RPMI7951 (cell line): ENCODE measurements at places on chromosomes 4 and X.

- no peak for DNase-seq
These were observed 5.1 kb downstream of the GRIPAP1 start for GRCh38 chrX:48996969-48997368.

- no peak for DNase-seq
These were observed 661 bp downstream of the S100P start for GRCh38 chr4:6694177-6694901.

GRCh38 chrX:153379971-153380581, 21.1 kb downstream of the PNMA6E start:
- DNase-seq: no peak

- no peak for DNase-seq
These were observed 153.4 kb upstream of the PPP3CA start for GRCh38 chr4:101500742-101501141.

- no peak for DNase-seq
These were observed 496.9 kb downstream of the RAB28 start for GRCh38 chr4:12987284-12987683.

- no peak for DNase-seq
These were observed 46.0 kb upstream of the TMEM184C start for GRCh38 chr4:147571036-147571770.

DNA sequence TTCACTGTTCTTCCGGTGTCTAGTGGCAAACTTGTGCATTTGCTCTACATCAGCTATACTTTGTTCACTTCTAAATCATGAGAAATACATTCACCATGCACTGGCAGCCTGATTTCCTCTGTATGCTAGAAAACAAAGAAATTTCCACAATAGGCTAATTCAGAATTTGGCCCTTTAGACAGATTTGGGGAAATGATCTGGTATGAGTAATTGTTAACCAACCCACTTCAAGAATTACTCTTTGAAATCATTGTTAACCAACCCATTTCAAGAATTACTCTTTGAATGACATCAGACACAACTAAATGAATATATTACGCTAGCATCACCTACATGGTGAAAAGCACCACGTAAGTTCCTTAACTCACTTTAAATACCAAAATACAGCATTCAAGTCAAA, 14.6 kb downstream of the APBB2 start:
- DNase-seq: no peak

DNA sequence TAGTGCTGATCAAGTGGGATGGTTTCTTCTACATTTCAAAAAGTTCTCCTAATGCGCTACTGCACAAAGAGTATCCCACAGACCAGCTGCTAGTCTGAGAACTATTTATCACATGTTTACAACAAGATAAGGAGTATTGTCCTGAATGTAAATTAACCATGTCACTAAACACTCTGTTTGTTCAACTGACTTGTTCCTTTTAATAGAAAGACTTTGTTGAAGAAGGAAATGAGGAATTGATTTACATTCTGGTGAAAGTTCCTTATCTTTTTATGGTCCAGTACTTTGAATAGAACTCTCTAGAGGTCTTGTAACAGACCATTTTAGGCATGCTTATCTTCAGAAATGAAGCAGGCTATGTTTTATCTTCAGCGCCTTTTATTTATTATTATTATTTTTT, 67.3 kb upstream of the IL13RA1 start:
- no peak for DNase-seq

DNA sequence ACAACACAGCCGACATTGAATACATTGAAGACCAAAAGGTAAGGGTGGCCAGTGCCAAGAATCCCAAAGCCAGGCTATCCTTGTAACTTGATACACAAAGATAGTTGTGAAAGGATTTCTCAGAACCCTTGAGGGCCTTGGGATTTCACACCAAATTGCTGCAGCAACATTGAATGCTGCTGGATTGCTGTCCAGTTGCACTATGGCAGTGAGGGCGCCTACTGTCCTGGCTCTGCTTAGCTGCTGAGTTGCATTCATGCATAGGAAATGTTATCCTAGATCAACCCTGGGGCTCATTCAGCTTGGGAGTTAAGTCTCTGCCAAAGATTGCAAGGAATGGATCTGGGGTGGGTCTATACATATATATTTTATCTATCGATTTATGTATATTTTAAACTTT, 38.7 kb downstream of the LONRF3 start:
- peak; percentile 46 for DNase-seq

- no peak for DNase-seq
These were observed at the start of gene UGT2B11 for GRCh38 chr4:69214716-69215115. Gene UGT2B11 (minus strand): TSS chr4:69214748. CDS start chr4:69214722, 26 bp downstream.

- no peak for DNase-seq
These were observed 41.0 kb downstream of the TXLNG start for GRCh38 chrX:16827225-16827624.

- no peak for DNase-seq
These were observed 226.7 kb downstream of the ARHGAP10 start for GRCh38 chr4:147958489-147959065.

GRCh38 chr4:141810038-141810711, 173.8 kb downstream of the IL15 start:
- DNase-seq: no peak

- DNase-seq: no peak
These were observed 2.2 kb downstream of the NKX6-1 start for GRCh38 chr4:84496706-84497503.

DNA sequence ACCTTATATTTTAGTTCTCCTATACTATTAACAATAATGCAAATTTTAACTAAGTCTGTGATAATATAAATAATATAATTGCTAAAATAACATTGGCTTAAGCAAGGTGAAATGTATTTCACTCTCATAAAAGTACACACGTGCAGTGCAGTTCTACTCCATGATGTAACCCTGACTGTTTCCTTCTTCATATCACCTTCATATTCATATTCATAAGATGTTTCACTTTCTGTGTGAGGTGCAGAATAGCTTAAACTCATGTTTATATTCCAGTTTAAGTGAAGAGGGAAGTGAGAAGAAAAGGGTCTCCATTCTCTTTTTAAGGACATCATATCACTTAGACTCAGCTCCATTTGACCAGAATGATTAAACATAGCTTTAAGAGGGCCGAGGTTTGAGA, 1810.0 kb upstream of the PCDH10 start:
- DNase-seq: no peak

- DNase-seq: no peak
These were observed 584.8 kb upstream of the AGA start for GRCh38 chr4:178026999-178027398.

GRCh38 chr4:33649015-33649414, 2595.3 kb downstream of the ARAP2 start:
- DNase-seq: peak; percentile 38

- peak; percentile 59 for DNase-seq
These were observed 1099.8 kb upstream of the TENM3 start for GRCh38 chr4:181143250-181143854.

- no peak for DNase-seq
These were observed 17.2 kb downstream of the RASGEF1B start for GRCh38 chr4:81454499-81454898.

- peak; percentile 16 for DNase-seq
These were observed 45.1 kb downstream of the SPATA4 start for GRCh38 chr4:176150356-176150682.

GRCh38 chr4:148425327-148426110, 16.7 kb downstream of the NR3C2 start:
- DNase-seq: no peak

DNA sequence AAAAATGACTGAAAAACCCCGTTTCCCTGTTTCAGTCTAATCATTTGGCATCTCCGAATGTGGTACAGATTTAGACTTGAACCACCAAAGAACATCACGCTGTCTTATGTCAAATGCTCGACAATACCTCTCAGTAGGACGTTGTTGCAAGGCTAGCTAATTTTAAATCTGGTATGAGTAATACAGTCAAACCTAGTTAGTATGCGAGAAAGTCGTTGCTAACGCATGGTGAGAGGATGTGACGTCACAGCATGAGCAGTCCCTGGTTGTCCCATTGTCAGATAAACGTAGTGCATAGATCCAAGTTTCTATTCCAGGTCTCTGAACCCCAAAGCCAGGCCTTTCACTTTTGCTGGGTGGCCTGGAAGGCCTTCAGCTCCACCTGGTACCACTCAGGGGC, 44.7 kb downstream of the SETD7 start:
- DNase-seq: peak; percentile 36

GRCh38 chr4:157080605-157081004, 4.7 kb downstream of the GLRB start:
- DNase-seq: no peak

DNA sequence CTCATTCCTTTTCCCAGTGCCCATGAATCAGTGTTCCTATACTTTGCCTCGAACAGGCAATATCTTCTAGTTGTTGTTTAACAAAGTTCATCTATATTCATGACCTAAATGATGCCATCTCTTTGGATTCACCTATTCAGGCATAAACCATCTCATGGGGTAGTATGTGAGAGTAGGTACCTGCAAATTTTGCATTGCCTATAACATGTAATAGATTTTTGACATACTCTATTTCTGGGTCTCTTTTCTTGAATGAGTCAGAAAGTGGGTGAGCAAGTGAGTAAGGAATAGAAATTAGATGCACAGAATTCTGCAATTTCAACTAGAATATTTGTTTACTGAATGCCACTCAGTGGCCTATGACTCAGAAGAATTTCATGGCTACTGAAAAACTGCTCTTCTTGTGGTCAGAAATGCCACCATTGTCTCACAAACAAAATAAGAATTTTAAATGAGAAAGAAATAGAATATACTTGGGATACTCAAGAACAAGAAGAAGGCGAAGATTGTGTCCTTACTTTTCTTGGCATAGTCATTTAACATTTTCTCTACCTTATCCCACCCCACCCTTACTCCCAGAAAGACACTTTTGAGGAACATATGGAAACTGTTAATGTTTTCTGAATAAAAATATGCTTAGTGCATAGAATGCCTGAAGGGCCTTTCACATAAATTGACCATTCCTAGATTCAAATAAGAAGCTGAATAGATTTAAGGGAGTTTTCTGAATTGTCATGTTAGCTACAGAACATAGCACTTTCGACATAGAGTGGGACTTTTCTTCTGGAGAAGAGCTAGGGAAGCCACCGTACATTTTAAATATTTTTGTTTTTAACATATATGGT, 86.8 kb downstream of the HHIP start:
- peak; percentile 9 for DNase-seq

DNA sequence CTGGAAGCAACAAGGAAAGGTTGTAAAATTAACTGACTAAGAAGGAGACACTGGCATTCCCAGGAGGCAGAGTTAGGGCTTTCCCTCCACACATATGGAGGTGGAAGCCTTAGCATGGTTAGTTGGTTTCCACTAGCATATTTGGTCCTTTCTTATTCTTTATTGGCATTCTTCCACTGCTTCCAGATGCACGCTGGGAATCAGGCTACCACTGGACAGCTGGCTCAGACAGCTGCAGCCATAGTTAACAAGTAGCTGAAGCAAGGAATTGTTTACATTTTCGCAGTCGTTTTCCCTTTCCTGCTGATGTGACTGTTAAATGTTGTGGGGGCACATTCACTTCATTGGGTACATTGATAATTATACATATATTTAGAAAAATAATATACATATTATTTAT, 169.2 kb downstream of the GRIA2 start:
- no peak for DNase-seq

GRCh38 chr4:147899512-147899911, 167.6 kb downstream of the ARHGAP10 start:
- DNase-seq: no peak

- DNase-seq: no peak
These were observed 7.9 kb upstream of the DCUN1D4 start for GRCh38 chr4:51835079-51835478.

GRCh38 chrX:106415276-106415895, 196.4 kb upstream of the RADX start:
- peak; percentile 3 for DNase-seq

DNA sequence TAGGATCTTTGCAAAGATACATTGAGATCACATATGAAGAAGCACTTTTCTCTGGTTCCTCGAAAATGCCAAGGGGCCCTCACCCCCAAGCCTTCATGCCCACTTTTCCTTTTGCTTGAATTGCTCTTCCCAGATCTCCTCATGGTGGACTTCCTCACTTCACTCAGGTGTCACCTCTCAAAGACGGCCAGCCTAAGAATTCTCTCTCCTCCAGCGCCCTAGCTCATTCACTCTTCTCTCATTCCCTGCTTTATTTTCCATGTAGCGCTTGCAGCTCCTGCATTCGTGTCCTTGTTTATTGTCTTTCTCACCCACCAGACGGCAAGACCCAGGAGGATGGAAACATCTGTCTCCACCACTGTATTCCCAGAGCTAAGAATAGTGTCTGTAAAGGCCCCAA, 32.9 kb downstream of the CCKAR start:
- no peak for DNase-seq

- peak; percentile 50 for DNase-seq
These were observed 23.8 kb downstream of the BMX start for GRCh38 chrX:15524417-15524816.

DNA sequence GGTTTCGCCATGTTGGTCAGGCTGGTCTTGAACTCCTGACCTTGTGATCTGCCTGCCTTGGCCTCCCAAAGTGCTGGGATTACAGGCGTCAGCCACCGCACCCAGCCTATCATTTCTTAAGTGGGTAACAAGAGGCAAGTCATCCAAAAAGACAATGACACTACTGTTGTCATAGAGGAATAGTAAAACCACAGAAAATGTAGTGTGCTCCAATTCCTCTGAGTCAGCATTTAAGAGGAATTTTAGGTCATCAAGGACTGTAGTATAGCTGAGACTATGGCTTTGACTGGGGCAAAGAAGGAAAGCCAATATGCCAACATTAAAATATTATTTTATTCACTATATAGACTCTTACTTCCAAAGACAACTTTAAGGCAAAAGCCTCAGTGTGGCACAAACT, 48.4 kb downstream of the ATP8A1 start:
- DNase-seq: no peak

- DNase-seq: no peak
These were observed 4.8 kb downstream of the AVPR2 start for GRCh38 chrX:153909024-153909979.
